ENCODE measurements at places on chromosomes 7 and 10.

DNA sequence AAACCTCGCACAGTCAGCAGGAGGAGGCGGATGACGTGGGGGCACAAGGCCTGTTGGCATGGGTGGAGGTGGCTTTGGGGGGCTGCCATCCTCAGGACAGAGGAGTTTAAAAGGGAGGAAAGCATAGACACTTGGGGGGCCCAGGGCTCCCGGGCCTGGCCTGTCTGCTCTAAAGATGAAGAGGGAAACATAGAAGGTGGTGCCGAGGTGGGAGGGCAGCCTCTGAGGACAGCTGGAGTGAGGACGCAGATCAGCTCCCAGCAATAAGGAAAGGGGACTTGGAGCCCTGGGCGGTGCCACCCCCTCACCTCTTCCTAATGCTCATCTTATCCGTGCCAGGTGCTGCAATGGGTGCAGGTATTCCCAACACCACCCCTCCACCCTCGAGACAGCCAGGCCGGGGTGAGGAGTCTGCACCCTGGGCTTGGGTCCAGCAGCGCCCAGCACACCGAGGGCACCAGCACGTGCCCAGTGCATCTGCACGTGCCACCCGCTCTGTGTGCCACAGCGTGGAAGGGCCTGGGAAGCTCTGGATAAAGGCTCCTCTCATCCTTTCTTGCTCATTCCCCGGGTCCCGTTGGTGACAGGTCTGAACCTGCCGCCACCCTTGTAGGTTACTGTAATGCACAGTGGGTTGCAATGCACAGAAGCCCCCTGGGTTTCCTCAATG is 566.0 kb upstream of the FOXK1 start:
- DNase-seq = no peak

- no peak for DNase-seq
Measured at GRCh38 chr7:152512706-152513105, 76.9 kb upstream of the KMT2C start.

GRCh38 chr7:91801331-91801983 is 79.0 kb downstream of the MTERF1 start:
- DNase-seq = no peak

DNA sequence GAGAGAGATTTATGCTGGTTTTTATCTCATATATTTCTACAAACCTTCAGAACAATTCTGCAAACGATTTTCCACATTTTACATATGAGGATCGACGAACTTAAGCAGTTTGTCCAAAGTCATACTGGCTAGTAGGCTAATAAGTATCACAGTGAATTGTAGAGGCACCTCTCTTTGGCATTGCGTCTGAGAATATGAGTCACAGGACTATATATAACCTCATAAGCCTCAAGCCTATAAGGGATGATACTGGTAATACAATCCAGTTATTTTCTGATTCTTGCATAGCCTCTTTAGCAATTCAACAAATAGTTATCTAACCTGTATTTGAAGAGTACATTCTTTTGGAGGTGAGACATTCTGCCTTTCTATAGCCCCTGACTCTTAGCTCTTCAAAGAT is 129.8 kb downstream of the GPR158 start:
- no peak for DNase-seq

GRCh38 chr10:30645340-30645827 is 15.8 kb upstream of the LYZL2 start:
- no peak for DNase-seq

DNA sequence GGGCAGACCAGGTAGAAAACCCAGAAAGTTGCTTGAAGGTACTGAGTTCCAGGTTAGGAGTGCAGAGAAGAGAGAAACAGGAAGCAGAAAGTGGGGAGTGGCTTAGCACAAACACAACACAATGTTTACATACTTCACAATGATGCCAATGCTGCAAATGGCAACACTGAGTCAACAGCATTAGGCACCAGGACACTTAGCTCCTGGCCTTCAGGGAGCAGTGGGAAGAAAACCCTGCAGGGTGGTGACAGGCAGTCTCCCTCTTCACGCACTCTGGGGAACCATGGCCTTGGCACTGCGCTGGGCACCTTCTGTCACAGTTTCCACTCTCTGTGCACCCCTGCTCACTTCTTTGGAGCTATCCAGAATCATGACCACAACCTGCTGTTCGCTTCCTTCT is 7.3 kb downstream of the ICA1 start:
- DNase-seq = no peak

Data from stimulated activated naive B cell treated with anti-CD40 and anti-IgM and Interleukin-4, amounts not matched to agents 10 μg/mL and 1 μg/mL and 100 μg/mL, for 72 hours (primary cell).